Activated CD4-positive, alpha-beta T cell treated with anti-CD3 and anti-CD28 coated beads, Interleukin-2, amount 50 U/mL, for 24 hours (primary cell): ENCODE measurements at places on chromosomes 13 and 19.

- DNase-seq, result no peak
Observed at GRCh38 chr13:40403509-40404241, 262.8 kb downstream of the FOXO1 start.

DNA sequence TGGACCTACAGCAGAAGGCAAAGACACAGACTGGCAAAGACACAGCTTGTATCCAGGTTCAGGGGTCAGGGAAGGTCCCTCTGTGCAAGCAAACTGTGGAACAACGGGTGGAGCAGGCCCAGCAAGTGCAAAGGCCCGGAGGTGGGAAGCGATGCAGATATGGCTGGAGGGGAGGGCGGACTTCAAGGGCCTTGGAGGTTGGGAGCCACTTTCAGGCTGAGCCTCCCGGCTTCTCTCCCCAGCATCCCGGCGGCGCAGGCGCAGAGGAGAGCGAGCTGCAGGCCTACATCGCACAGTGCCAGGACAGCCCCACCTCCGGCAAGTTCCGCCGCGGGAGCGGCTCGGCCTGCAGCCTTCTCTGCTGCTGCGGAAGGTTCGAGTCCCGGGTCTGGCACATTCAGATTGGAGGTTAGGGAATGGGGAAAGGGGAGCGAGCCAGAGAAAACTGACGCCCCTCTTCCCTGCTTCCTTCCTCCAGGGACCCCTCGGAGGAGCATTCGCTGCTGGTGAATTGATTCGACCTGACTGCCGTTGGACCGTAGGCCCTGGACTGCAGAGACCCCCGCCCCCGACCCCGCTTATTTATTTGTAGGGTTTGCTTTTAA is 2.1 kb upstream of the PNPLA6 start:
- DNase-seq, result no peak

- no peak for DNase-seq
Observed at GRCh38 chr13:94248454-94249228, 230.8 kb downstream of the DCT start.

DNA sequence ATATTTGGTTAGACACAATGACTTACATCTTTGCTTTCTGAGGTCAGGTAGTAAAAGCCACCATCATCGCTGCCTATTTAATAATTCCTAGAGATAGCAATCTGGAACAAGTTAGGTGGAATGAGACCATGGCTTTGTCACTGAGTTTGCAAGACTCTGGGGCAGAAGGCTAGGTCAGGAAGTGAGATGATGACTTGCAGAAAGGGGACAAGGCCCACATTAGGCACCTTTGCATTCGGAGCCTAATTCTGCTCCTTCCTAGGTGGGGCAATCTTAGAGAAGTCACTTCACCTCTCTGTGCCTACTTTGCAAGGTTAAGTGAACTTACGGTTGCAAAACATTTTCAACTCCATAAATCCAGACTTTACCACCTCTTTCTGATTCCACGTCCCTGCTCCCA is 10.3 kb downstream of the EDDM13 start:
- no peak for DNase-seq
